ENCODE measurements at places on chromosomes 7 and 10. TPM values are rescaled to one million over a fixed set of nuclear protein-coding genes. Genes with fewer than 3 reads are reported as not detected.

- no peak for DNase-seq
These were observed 1.9 kb downstream of the AUTS2 start for GRCh38 chr7:69599955-69600709.

GRCh38 chr10:114002422-114002821 is 41.2 kb upstream of the ADRB1 start:
- no peak for DNase-seq

DNA sequence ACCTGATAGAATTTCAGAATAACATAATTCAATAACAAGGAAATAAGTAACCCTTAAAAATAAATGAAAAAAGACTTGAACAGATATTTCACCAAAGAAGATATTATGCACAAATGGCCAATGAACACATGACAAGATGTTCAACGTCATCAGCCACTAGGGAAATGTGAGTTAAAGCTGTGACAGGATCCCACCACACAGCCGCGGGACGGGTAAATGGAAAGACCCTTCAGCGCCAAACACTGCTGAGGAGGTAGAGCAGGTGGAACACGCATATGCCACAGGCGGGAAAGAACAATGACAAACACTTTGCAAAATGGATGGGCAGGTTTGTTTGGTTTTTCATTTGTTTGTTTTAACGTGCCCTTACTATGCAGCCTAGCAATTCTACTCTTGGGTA is 86.1 kb upstream of the RNF32 start:
- no peak for DNase-seq

DNA sequence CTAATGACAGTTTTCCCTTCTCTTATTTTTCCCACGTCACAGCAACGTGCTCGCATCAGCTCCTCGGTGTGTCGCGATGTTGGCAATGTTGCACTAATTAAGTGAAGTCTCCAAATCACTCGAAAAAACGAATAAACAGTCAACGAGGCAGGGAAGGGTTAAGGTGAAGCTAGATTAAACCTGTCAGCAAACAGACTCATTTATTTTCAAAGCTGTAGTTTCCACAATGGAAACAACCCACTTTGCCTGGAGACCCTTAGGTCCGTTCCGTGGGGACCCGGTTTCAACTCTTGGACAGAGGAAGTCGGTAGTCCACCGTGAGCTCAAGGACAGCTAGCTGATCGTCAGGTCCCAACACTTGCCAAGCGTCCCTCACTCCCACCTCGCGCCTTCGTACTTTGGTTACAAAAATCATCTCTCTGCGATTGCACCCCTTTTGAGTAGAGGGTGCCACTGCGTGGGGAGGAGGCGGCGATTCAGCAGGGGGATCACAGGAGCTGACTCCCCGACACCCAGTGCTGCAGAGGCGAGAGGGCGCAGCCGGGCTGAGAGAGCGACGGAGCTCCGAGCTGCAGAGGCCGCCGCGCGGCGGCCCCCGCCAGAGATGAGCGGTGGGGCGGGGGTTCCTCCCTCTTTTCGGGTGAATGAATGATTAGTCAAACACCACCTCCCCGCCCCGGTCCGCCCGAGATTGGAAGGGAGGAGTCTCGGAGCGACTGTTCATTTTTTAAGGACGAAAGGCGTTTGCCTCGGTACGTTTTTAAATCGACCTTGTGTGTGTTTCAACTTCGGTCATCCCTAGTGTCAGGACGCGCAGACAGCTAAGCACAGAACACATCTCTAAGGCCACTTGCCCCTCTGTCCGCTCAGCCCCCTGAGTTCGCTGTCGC is 1.3 kb upstream of the BMPER start:
- DNase-seq, result no peak

DNA sequence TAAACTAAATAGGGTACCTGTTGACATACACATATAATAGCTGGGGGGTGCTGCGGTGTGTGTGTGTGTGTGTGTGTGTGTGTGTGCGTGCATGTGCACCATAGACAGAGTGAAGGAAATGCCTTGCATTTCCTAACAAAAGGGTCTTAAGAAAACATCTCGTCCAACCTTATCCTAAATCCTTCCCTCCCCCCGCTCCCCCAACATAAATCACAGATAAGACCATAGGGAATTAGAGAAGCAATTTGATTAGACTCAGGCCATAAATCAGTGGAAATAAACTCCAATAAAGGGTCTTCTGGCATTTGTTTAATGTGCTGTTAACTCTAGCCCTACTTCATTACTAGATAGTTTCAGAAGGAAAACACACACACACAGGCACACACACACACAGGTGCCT is 148.5 kb downstream of the PPP1R17 start:
- DNase-seq, result no peak

- no peak for DNase-seq
These were observed 525.0 kb upstream of the SEMA3D start for GRCh38 chr7:85711894-85712293.

DNA sequence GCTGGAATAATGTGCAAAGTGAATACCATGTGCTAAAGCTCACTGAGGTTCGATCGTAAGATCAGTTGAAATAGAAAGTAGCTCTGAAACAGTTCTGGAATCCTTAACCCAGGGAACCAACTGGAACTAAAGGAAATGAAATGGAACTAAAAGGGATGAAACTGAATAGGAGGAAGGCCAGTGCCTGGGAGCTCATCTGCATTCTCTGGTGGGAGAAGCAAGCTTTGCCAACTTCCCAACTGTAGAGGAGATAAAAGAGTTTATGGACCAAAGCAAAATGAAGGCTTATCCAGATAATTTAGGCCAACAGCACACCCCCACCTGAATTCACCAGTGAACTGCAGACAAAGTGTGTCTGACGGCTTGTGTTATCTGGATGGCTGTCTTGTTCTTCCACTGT is 188.6 kb upstream of the HABP2 start:
- no peak for DNase-seq

DNA sequence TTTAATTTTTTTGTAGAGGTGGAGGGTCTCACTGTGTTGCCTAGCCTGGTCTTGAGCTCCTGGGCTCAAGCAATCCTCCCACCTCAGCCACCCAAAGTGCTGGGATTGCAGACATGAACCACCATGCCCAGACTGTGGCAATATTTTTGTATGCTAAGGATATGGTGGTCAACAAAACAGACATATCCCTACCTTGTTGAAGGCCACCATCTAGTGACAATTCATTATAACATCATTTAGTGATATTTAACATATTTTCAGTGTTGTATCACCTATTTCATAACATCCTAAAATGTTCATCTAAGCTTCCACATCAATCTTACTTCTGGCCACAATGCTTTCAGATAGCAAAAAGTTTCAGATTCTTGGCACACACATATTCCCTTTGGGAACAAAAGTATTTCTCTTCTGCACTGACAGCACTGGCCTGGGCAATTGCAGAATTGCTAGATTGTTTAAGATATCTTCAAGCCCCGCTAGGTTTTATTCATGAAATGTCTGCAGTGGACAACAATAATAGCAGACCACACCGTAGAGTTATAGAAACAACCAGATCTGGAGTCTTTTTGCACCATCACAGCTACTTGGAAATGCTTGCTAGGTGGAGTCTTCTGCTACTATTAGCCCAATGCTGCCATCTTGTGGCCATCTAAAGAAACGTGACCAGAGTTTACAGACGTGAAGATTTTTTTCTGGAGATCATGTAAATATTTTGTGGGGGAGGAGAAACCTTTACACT is 58.4 kb downstream of the DNAJC12 start:
- DNase-seq, result no peak

GRCh38 chr10:3532644-3533043 is 252.4 kb downstream of the KLF6 start:
- DNase-seq, result no peak

GRCh38 chr10:83943920-83944319 is 195.4 kb upstream of the GHITM start:
- no peak for DNase-seq

- DNase-seq, result no peak
These were observed 634 bp upstream of the HDAC9 start for GRCh38 chr7:18494821-18495408.

DNA sequence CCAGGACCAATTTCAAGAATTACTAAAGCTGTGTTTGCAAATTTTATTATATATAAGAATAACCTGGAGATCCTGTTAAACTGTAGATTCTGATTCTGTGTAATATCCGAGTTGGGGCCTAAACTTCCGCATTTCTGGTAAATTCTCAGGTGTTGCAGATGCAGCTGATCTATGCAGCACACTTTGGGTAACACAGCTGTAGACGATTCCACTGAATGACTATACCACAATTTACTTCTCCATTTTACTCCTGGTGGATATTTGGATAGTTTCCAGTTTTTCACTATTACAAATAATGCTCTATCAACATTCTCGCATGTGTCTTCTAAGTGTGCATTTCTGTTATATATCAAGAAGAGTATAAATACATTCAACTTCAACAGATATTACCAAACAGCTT is 7.5 kb downstream of the GDI2 start:
- DNase-seq, result no peak

DNA sequence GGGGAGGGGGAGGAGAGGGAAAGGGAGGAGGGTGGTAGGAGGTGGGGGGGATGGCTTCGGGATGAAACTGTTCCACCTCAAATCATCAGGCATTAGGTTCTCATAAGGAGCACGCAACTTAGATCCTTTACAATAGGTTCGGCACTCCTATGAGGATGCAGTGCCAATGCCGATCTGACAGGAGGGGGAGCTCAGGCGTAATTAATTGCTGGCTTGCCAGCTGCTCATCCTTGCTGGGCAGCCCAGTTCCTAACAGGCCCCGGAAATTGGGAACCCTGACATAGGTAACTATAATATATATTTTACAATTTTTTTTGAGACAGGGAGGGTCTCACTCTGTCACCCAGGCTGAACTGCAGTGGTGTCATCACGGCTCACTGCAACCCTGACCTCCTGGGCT is 118.8 kb upstream of the SFMBT2 start:
- no peak for DNase-seq

- no peak for DNase-seq
These were observed 19.9 kb downstream of the BTBD16 start for GRCh38 chr10:122290833-122291532.

DNA sequence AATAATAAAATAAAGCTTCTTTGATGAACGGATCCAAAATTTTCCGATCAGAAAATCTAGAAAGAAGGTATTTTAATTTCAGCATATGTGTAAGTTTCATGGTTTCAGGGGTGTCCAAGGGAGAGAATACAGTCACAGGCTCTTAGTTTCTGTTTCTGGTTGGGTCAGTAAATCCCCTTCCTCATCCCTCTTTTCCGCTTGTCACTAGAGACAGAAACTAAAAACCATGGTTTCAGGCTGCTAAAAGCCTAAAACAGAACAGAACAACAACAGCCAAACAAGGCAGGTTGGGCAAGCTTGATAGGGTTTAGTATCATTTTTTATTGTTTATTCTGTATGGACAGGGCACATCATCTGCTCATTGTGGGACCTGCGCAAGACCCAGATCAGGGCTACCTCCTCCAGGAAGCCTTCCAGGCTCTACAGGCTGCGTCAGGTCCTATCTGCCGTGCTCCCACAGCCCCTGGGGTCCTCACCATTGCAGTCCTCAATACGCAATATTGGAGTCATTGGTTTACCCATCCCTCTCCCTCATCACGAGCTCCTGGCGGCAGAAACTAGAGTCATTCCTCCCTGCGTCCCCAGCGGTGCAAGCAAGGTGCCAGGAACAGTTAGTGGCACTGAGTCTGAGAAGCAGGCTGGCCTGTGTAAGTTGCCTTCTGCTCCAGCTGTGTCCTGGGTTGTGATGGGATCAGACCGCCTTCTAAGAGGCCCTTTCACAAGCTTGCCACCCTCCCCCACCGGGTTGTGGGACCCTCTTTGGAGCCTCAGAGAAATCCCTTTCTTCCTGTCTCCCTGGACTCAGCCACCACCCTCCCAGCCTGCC is 70.2 kb upstream of the CUX1 start:
- DNase-seq, result no peak

DNA sequence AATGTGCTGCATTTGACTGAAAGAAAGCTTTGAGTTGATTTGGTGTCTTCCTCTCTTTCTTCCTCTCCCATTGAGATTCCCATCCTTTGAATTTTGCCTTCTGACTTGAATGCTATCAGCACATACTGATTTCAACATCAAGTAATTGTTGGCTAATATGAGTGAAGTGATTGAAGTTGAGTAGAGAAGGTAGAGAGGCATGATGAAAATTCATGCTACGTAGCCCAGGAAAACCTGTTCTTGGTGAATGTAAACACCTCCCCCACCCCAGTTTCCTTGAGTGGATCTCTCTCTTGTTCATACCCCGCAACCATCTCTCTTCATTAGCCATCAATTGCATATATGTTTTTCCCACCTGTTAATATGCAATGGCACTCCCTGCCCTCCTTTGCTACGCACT is 193.3 kb downstream of the FRMD4A start:
- no peak for DNase-seq

DNA sequence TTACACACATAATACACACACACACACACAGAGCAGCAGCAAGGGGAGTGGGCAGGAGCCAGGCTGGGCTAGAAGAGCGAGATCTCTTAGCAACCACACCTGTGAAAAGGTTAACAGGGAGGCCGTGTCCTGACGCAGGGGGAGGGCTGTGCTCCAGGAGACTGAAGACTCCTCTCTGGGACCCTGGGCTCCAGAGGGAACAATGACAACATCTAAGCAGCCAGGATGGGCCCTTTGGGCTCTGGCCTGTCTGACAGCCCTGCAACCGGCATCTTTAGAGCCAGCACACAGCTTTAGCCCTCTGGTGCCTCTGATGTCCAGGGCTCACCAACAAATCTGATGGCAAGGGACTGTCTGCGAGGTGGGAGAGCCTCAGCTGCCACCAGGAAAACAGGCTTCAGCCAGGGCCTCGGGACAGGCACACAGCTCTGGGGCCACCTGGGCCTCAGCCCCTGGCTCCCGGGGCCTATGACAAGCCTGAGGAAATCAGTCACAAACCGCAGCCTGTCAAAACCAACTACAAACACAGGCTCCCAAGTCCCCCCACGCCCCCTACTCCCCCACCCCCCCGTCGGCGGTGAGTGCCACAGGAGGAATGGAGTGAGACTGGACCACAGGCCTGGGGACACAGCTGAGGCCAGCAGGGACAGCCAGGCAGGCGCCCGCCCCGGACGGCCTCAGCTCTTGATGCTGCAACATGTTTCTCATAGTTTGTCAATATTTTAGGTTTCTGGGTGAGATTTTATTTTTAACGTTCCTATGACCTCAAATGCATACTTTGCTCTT is 102.8 kb downstream of the TNS3 start:
- no peak for DNase-seq

GRCh38 chr7:19097165-19098055 is 20.0 kb downstream of the TWIST1 start:
- DNase-seq, result no peak

NUP42 gene
- 26.1 TPM for polyA plus RNA-seq

SMKR1 gene
- polyA plus RNA-seq, result 0.76 TPM

CLEC2L gene
- polyA plus RNA-seq, result not detected

CYP2C9 gene
- not detected for polyA plus RNA-seq

TMEM72 gene
- polyA plus RNA-seq, result not detected

PGAM1 gene
- polyA plus RNA-seq, result 624 TPM

PNLIPRP1 gene
- polyA plus RNA-seq, result not detected

BAMBI gene
- polyA plus RNA-seq, result 2.9 TPM

NUTM2D gene
- 3.9 TPM for polyA plus RNA-seq

All from keratinocyte (primary cell).